A549 treated with Hydrocortisone at 1 μM for 4 hours (cell line): ENCODE measurements at places on chromosomes 12 and 14. TPM values are rescaled to one million over a fixed set of nuclear protein-coding genes. Genes with fewer than 3 reads are reported as not detected.

TMEM229B gene
- total RNA-seq = 0.13 to 0.40 TPM (median 0.17 TPM) in 5 replicates

KERA gene
- not detected in 5 replicates for total RNA-seq

PAPLN gene
- total RNA-seq = 4.4 to 5.6 TPM (median 5.3 TPM) in 5 replicates

RIMBP2 gene
- total RNA-seq = 0.08 TPM in 1 of 5 replicates, not detected in the others

TAC3 gene
- 0.15 to 0.18 TPM in 2 of 5 replicates, not detected in the others for total RNA-seq

SLCO1B1 gene
- total RNA-seq = 0.39 to 0.63 TPM (median 0.41 TPM) in 5 replicates

TMPRSS12 gene
- not detected in 5 replicates for total RNA-seq

NANOG gene
- total RNA-seq = not detected in 5 replicates

DEPDC4 gene
- total RNA-seq = 0.28 to 1.5 TPM (median 1.2 TPM) in 5 replicates

P2RX2 gene
- total RNA-seq = not detected in 5 replicates

BRAP gene
- total RNA-seq = 12.3 to 14.3 TPM (median 13.6 TPM) in 5 replicates

COCH gene
- total RNA-seq = 21.3 to 28.0 TPM (median 25.2 TPM) in 5 replicates

C1QL4 gene
- 4.8 to 7.6 TPM (median 6.3 TPM) in 5 replicates for total RNA-seq

CABP1 gene
- total RNA-seq = 0.10 to 0.32 TPM (median 0.29 TPM) in 5 replicates

IAPP gene
- not detected in 5 replicates for total RNA-seq

TMEM233 gene
- total RNA-seq = 0.03 to 0.10 TPM in 2 of 5 replicates, not detected in the others

SERPINA12 gene
- total RNA-seq = 0.06 TPM in 1 of 5 replicates, not detected in the others

TPH2 gene
- 0.10 TPM in 1 of 5 replicates, not detected in the others for total RNA-seq

HOXC9 gene
- 11.0 to 16.2 TPM (median 12.6 TPM) in 5 replicates for total RNA-seq

CCDC88C gene
- total RNA-seq = 5.0 to 6.9 TPM (median 5.9 TPM) in 5 replicates

CRADD gene
- total RNA-seq = 10.1 to 14.1 TPM (median 10.3 TPM) in 5 replicates

CAPZA3 gene
- total RNA-seq = not detected in 5 replicates

RESF1 gene
- 15.3 to 19.9 TPM (median 16.2 TPM) in 5 replicates for total RNA-seq

KICS2 gene
- total RNA-seq = 7.8 to 8.5 TPM (median 8.2 TPM) in 5 replicates

DIO2 gene
- total RNA-seq = 1.6 to 2.7 TPM (median 2.1 TPM) in 5 replicates

HOXC4 gene
- 2.7 to 3.7 TPM (median 3.2 TPM) in 5 replicates for total RNA-seq

MYRFL gene
- 0.02 to 0.06 TPM in 2 of 5 replicates, not detected in the others for total RNA-seq

KRT73 gene
- 0.06 TPM in 1 of 5 replicates, not detected in the others for total RNA-seq

SIX4 gene
- 1.1 to 3.1 TPM (median 2.8 TPM) in 5 replicates for total RNA-seq

INSM2 gene
- 0.05 to 0.10 TPM (median 0.05 TPM) in 4 of 5 replicates, not detected in the other for total RNA-seq

EFS gene
- not detected in 5 replicates for total RNA-seq

OTUB2 gene
- 2.7 to 3.9 TPM (median 3.0 TPM) in 5 replicates for total RNA-seq

CDC42BPB gene
- 62.2 to 107 TPM (median 84.3 TPM) in 5 replicates for total RNA-seq

WASHC4 gene
- 16.4 to 28.1 TPM (median 22.6 TPM) in 5 replicates for total RNA-seq

IFNG-AS1 gene
- total RNA-seq = not detected in 5 replicates

CCDC85C gene
- 32.8 to 38.6 TPM (median 36.6 TPM) in 5 replicates for total RNA-seq

RAB21 gene
- 38.3 to 54.4 TPM (median 40.1 TPM) in 5 replicates for total RNA-seq

SLC10A1 gene
- not detected in 5 replicates for total RNA-seq

PTPN6 gene
- 9.5 to 13.3 TPM (median 11.7 TPM) in 5 replicates for total RNA-seq

MYF6 gene
- total RNA-seq = not detected in 5 replicates

DACT1 gene
- total RNA-seq = 0.42 to 0.62 TPM (median 0.58 TPM) in 5 replicates

OTX2 gene
- not detected in 5 replicates for total RNA-seq

ST8SIA1 gene
- total RNA-seq = not detected in 5 replicates

RILPL1 gene
- 10.6 to 13.3 TPM (median 11.8 TPM) in 5 replicates for total RNA-seq

ZBTB42 gene
- total RNA-seq = 2.5 to 3.3 TPM (median 2.8 TPM) in 5 replicates

MYF5 gene
- total RNA-seq = not detected in 5 replicates

NFATC4 gene
- 0.10 to 0.31 TPM (median 0.15 TPM) in 4 of 5 replicates, not detected in the other for total RNA-seq

RAB15 gene
- total RNA-seq = 18.6 to 23.3 TPM (median 20.2 TPM) in 5 replicates

FGF23 gene
- total RNA-seq = not detected in 5 replicates
